Activated CD4-positive, alpha-beta T cell treated with anti-CD3 and anti-CD28 coated beads, Interleukin-2, amount 10 ng/mL, durations not matched to agents 24 days and 14 days (primary cell): ENCODE measurements at places on chromosomes 13 and 19. TPM values are rescaled to one million over a fixed set of nuclear protein-coding genes. Genes with fewer than 3 reads are reported as not detected.
A peak's percentile ranks its signal among the peaks of the same experiment; 100 is the strongest.

- no peak overlapping the region for H3K27ac ChIP-seq
- H3K4me1 ChIP-seq: peaks cover 35% of the 10 kb centered on the region
- no peak overlapping the region for H3K4me3 ChIP-seq
- H3K36me3 ChIP-seq: no peaks in the 10 kb centered on the region
Measured at GRCh38 chr13:94660695-94661326, 51.5 kb downstream of the SOX21 start.

GRCh38 chr13:97367016-97367822 is 66.8 kb upstream of the RAP2A start:
- peak; percentile 27 for DNase-seq
- no peak overlapping the region for H3K4me3 ChIP-seq
- H3K4me1 ChIP-seq: peaks cover 12% of the 10 kb centered on the region
- H3K27ac ChIP-seq: no peak overlapping the region

GRCh38 chr19:4206818-4207484 is 22.4 kb upstream of the EBI3 start:
- H3K4me1 ChIP-seq: peaks cover 2% of the 10 kb centered on the region
- DNase-seq: no peak
- H3K27me3 ChIP-seq: no peaks in the 10 kb centered on the region
- H3K4me3 ChIP-seq: no peak overlapping the region
- H3K27ac ChIP-seq: no peak overlapping the region

DNA sequence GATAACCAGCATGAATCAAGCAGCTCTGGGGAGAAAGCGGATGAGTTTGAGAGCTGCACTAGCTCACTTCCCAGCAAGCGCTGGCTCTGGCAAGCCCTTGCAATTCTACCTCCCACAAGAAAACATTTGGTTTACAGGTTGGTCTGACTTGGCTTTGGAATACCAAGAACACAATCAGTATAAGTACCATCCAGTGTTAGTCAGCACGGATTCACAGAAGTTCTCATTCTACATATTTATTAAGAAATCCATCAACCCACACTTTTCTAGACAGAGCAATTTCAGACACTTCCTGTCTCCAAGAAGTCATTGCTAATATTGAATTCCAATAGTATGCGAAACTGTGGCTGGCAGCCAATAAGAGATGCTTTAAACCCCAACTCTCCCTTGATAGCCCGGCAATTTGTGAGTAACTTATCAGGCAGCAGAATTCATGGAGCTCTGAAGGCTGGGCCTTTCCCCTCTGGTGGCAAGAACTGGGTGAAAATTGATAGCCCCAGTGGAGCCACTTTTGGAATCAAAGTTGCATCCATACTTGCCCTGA is 59.4 kb upstream of the WASF3 start:
- H3K36me3 ChIP-seq: no peaks in the 10 kb centered on the region
- no peak for DNase-seq
- no peak overlapping the region for H3K4me3 ChIP-seq
- H3K4me1 ChIP-seq: peaks cover 5% of the 10 kb centered on the region
- peaks cover 1% of the 10 kb centered on the region for H3K27me3 ChIP-seq

DNA sequence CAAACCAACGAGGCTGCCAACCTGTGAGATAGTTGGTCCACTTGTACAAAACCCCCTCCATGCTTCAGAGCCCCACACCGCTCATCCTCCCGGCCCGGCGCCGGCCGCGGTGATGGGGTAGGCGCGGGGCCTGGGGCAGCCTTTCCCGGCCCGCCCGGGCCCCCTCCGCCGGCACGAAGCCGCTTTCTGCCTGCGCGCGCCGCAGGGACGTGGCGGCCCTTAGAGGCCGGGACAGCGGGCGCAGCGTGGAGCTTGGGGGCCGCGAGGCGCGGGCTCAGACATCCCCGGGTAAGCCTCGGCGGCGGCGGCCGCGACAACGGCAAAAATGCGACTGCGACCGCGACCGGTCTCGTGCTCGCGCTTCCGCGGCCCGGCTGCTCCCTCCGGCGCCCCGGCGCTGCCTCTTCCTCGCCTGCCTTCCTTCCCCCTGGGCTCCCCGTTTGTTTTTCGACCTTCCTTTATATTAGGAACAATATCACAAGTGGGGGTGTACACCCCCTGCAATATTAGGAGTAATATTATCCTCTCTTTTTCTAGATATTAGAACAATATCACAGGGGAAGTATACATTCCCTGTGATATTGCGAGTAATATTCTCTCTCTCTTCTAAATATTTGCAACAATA is 53.9 kb upstream of the CEACAM21 start:
- H3K4me3 ChIP-seq: peak overlapping the region; percentile 84
- no peaks in the 10 kb centered on the region for H3K36me3 ChIP-seq
- H3K4me1 ChIP-seq: peaks cover 20% of the 10 kb centered on the region
- H3K27ac ChIP-seq: peak overlapping the region; percentile 86
- H3K27me3 ChIP-seq: peaks cover 32% of the 10 kb centered on the region

- peaks cover 27% of the 10 kb centered on the region for H3K4me1 ChIP-seq
- peak; percentile 88 for DNase-seq
- peaks cover 62% of the 10 kb centered on the region for H3K27me3 ChIP-seq
Measured at GRCh38 chr19:46428239-46429135, at the start of gene PNMA8C. TSS of gene PNMA8C (minus strand) at chr19:46428936. CDS start at chr19:46428359, 577 bp downstream.

GRCh38 chr13:108176685-108177274 is 38.6 kb downstream of the LIG4 start:
- no peaks in the 10 kb centered on the region for H3K4me1 ChIP-seq
- H3K36me3 ChIP-seq: no peaks in the 10 kb centered on the region
- no peak overlapping the region for H3K27ac ChIP-seq
- peaks cover 2% of the 10 kb centered on the region for H3K27me3 ChIP-seq
- H3K4me3 ChIP-seq: no peak overlapping the region
- DNase-seq: peak; percentile 84

DNA sequence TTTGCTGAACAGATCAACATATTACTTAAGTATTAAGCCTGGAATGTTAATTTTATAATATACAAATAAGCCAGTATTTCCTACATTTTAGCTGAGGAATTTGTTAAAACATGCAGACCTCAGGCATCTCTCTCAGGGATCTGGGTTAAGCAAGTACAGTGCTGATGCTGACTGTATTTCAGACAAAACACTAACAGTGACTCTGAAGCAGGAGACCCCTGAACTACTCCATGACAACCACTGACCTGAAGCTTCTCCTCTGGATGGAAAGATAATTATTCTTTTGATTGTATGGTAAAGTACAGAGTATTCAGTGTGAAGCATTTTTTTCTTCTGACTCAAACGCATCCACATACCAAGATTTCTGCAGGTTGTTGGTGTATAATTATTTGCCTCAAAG is 680.8 kb downstream of the LIG4 start:
- no peaks in the 10 kb centered on the region for H3K27me3 ChIP-seq
- H3K4me1 ChIP-seq: no peaks in the 10 kb centered on the region
- H3K27ac ChIP-seq: no peak overlapping the region
- no peak for DNase-seq
- no peak overlapping the region for H3K4me3 ChIP-seq

DNA sequence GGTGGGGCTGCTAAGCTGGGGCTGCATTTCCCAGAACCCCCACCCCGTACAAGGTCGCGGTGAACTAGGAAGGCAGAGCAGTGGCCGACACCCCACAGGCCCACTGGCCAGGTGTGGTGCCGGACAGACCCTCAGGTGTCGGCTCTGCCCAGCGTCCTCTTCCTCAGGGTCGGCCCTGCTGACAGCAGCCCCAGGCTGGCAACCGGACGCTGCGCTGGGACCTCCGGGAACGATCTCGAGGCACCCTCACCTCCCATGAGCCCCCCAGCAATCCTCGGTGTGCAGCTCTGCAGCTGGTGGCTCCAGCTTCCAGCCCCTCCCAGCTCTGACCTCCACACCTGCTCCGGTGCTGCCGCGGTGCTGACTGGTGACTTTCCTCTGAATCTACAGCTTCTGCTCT is 142.9 kb upstream of the SPACA7 start:
- no peaks in the 10 kb centered on the region for H3K4me1 ChIP-seq
- no peaks in the 10 kb centered on the region for H3K36me3 ChIP-seq
- DNase-seq: no peak
- H3K4me3 ChIP-seq: no peak overlapping the region
- H3K27me3 ChIP-seq: no peaks in the 10 kb centered on the region

DNA sequence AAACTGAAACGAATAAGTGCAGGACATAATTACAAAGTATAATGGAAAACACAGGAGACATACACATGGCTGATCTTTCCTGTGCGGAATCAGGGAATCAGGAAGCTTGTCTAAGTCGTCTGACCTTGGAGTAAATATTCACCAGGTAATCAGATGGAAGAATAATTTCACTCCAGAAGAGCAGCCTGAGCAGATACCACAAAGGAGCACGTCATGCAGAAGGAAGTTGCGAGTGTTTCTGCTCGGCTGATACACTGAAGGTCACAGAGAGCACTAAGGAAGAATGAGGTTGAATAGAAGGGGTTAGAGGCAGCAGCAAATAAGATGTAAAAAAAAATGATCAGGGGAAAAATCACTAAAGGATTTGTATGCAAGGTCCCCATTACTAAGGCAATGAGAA is 122.3 kb upstream of the GPC6 start:
- no peak overlapping the region for H3K27ac ChIP-seq
- H3K27me3 ChIP-seq: no peaks in the 10 kb centered on the region
- H3K4me3 ChIP-seq: no peak overlapping the region
- no peak for DNase-seq
- no peaks in the 10 kb centered on the region for H3K36me3 ChIP-seq
- no peaks in the 10 kb centered on the region for H3K4me1 ChIP-seq

- no peak overlapping the region for H3K4me3 ChIP-seq
- no peaks in the 10 kb centered on the region for H3K4me1 ChIP-seq
- H3K27me3 ChIP-seq: peaks cover 13% of the 10 kb centered on the region
- no peak overlapping the region for H3K27ac ChIP-seq
Measured at GRCh38 chr19:51181377-51181912, 39.3 kb downstream of the SIGLEC7 start.

DNA sequence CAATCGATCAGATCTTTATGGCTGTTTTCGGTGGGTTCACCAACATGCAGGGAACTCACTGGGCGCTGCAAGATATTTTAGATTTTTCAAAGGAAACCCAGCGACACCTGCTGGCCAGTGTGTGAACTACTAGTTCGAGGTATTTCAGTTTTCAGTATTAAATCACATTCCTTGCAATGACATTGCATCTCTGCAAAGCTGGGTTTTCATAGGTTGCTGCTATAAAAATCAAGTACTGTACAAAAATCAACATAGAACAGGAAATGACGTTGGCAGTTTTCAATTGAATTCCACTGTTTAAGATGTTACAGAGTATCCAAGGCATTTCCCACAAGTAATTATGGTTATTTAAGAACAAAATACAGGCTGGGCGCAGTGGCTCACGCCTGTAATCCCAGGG is 17.6 kb downstream of the LIG1 start:
- H3K4me3 ChIP-seq: no peak overlapping the region
- H3K36me3 ChIP-seq: peaks cover 38% of the 10 kb centered on the region

GRCh38 chr13:76522083-76522755 is 364.0 kb downstream of the KCTD12 start:
- H3K27ac ChIP-seq: no peak overlapping the region
- H3K27me3 ChIP-seq: no peaks in the 10 kb centered on the region
- no peak for DNase-seq
- no peaks in the 10 kb centered on the region for H3K36me3 ChIP-seq
- H3K4me3 ChIP-seq: no peak overlapping the region

DNA sequence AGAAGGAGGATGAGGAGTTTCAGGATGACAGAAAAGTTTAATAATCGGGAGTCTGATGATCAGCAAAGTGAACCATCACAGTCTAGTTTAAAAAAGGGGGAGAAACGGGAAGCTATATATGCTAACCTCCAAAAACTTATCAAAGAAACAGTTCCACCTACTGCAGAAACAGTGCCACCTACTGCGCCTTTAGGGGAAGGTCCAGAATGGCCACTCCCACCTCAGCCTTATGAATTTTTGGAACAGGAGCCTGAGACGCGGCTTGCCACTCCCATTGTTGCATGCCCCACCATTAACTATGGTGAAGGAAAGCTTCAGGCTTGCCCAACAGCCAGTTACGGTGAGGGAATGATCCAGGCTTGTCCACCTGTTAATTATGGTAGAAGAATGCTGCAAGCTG is 929.0 kb downstream of the SLITRK6 start:
- DNase-seq: no peak
- no peaks in the 10 kb centered on the region for H3K4me1 ChIP-seq
- no peaks in the 10 kb centered on the region for H3K36me3 ChIP-seq

- H3K4me1 ChIP-seq: peaks cover 14% of the 10 kb centered on the region
- peak; percentile 78 for DNase-seq
- peaks cover 37% of the 10 kb centered on the region for H3K27me3 ChIP-seq
- H3K27ac ChIP-seq: peak overlapping the region; percentile 52
- H3K4me3 ChIP-seq: peak overlapping the region; percentile 90
- H3K36me3 ChIP-seq: no peaks in the 10 kb centered on the region
Measured at GRCh38 chr19:42175952-42176648, 41.4 kb downstream of the DEDD2 start.

- no peaks in the 10 kb centered on the region for H3K27me3 ChIP-seq
- no peak for DNase-seq
- H3K4me3 ChIP-seq: no peak overlapping the region
- H3K36me3 ChIP-seq: no peaks in the 10 kb centered on the region
Measured at GRCh38 chr13:81078048-81078447, 737.1 kb upstream of the SPRY2 start.

GRCh38 chr13:74449811-74450524 is 315.8 kb upstream of the KLF12 start:
- H3K36me3 ChIP-seq: no peaks in the 10 kb centered on the region
- H3K27me3 ChIP-seq: no peaks in the 10 kb centered on the region
- no peak for DNase-seq
- no peak overlapping the region for H3K4me3 ChIP-seq

- DNase-seq: no peak
- H3K4me3 ChIP-seq: no peak overlapping the region
- peaks cover 11% of the 10 kb centered on the region for H3K4me1 ChIP-seq
- H3K27ac ChIP-seq: no peak overlapping the region
- no peaks in the 10 kb centered on the region for H3K36me3 ChIP-seq
- H3K27me3 ChIP-seq: no peaks in the 10 kb centered on the region
Measured at GRCh38 chr13:28583651-28584091, 75.3 kb upstream of the POMP start.

DNA sequence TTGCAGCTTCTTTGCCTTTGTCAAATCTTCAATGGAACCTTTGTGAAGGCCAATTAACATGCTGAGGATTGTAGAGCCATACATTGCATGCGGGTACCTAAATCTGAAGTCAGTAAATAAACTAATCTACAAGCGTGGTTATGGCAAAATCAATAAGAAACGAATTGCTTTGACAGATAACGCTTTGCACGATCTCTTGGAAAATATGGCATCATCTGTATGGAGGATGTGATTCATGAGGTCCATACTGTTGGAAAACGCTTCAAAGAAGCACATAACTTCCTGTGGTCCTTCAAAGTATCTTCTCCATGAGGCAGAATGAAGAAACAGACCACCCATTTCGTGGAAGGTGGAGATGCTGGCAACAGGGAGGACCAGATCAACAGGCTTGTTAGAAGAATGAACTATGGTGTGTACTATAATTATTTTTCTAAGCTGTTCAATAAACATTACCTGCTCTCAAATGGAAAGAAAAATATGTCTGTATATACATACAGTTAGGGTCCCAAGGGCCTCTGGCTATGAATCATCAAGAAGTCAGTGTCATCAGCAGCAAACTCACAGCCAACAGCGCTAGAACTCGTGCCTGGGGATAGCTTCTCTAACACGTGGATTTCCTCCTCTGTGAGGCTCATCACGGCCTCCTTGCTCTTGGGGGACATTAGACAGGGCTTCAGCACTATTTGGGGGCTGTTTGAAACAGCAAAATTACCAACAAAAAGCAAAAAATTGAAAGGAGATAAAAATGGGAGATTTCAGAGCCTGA is 2.9 kb upstream of the CD70 start:
- H3K4me3 ChIP-seq: peak overlapping the region; percentile 38
- peaks cover 44% of the 10 kb centered on the region for H3K4me1 ChIP-seq
- H3K27me3 ChIP-seq: peaks cover 22% of the 10 kb centered on the region
- peak overlapping the region; percentile 84 for H3K27ac ChIP-seq
- DNase-seq: no peak
- peaks cover 12% of the 10 kb centered on the region for H3K36me3 ChIP-seq

Gene MCF2L
- total RNA-seq: 0.09 and 0.38 TPM in 2 replicates

Gene C19orf73
- total RNA-seq: 2.0 and 2.5 TPM in 2 replicates

Gene CCNA1
- 2.1 and 2.2 TPM in 2 replicates for total RNA-seq

Gene SOX1
- not detected in 2 replicates for total RNA-seq

Gene TMC4
- total RNA-seq: 0.54 and 1.1 TPM in 2 replicates

Gene AP1M1
- total RNA-seq: 107 and 111 TPM in 2 replicates

Gene ZNF415
- total RNA-seq: 0.51 and 0.78 TPM in 2 replicates
